ENCODE measurements at places on chromosomes 6 and 20.

DNA sequence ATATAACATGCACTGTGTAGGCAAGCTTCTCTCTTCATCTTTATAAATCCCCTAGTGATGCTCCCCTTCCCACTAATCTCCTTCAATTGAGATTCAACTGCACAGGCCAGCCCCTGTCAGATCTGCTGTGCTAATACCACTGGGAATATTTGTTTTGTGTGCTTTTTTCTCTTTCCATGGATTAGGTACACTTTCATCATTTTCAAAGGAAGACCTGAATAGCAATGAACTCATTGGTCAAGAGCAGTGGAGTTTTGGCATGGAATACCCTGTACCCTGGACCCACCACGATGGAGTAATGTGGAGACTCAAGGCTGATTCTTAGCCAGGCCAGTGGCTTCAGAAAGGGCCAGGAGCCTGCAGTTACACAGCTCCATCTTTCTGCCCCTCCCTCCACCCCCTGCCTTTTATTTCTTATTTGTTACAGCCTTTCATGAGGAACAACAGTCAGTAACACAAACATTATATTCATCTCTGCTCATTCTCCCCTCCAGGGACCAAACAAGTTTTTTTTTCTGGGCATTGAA is 75.4 kb upstream of the KCNG1 start:
- DNase-seq = no peak

- no peak for DNase-seq
These were observed 11.8 kb upstream of the CD93 start for GRCh38 chr20:23097636-23098580.

DNA sequence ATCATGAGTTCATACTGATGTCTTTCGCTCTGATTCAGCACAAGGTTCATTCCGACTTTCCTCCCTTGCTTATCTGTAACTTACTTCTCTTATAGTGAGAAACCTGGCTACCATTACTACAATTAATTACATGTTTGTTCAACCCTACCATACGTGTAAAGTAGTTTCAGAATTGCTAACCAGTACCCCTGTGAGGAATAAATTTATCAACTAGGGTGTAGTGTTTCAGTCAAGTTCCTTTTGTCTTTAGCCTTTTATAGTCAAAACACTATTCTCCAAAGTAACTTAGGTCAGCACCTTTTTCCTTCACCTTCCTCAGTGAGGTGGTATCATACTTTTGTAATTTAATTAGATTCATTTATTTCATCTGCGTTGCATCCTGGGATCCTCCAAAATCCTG is 64.9 kb downstream of the MAP3K4 start:
- DNase-seq = no peak

GRCh38 chr6:168971549-168971948 is 282.1 kb downstream of the THBS2 start:
- no peak for DNase-seq

DNA sequence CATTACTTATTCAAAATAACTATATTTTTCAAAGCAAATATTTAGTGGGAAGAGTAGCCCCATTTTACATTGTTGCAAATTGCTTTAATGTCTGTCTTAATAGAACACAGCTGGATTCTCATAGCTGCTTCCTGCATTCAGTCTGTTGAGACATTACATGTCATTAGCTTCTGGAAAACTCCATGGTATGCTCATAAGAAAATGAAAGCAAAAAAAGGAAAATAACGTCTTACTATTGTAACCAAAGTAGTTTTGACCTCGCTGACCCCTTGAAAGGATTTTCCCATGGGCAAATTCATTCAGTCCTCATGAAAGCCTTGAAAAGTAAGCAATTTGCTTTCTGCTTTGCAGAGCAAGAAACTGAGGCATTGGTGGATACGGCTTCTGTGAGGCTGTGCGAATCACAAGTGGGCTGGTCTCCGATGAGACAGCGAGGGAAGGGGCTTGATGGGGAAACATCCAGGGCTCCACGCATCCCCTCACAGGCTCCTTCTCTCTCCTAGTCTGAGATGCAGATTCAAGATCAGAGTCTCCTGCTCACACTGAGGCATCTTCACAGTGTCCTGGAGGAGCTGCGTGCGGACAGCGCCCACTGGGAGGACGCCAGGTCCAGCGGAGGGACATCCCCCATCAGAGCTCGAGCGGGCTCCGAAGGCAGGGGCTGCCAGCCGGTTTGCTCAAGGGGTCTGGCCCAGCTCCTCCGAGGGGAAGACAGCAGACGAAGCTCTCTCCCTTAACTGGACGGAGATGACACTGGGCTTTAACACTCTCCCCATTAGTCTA is 3.3 kb downstream of the C20orf202 start:
- DNase-seq = no peak

- DNase-seq = no peak
These were observed 510.5 kb downstream of the PHF3 start for GRCh38 chr6:64146094-64146493.
